ENCODE measurements at places on chromosomes 13 and 19.

DNA sequence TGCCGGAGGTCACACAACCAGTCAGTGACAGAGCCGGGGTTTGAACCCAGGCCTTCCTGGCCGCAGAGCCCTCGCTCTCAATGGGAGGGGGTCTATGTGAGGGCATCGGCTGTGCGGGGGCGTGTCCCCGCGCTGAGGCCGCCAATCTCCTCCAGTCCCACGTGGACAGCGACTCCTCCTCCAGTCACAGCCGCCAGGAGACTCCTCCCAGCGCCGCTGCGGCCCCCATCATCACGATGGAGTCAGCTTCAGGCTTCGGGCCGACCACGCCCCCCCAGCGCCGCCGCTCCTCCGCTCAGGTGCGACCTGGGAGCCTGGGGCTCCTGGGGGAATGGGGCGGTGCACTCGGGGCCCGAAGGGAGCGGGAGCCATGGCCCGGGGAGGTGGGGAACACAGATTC lies 6.0 kb downstream of the SPRED3 start:
- DNase-seq: peak; percentile 55

DNA sequence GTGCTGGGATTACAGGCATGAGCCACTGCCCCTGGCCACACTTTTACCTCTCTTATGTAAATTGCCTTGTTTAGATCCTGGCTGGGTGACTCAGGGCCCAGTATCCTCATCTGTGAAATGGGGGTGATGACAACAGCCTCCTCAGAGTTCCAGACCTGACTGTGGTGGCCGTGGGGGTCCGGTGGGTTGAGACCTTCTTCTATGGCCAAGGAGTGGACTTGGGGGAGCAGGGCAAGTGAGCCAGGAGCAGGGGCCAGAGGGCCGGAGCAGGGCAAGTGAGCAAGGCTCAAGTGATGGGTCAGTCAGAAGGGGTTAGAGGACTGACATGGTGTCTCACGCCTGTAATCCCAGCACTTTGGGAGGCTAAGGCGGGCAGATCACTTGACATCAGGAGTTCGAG lies 28.7 kb upstream of the ADGRE5 start:
- DNase-seq: no peak

GRCh38 chr13:28355822-28356371 lies 139.0 kb downstream of the FLT1 start:
- no peak for DNase-seq

DNA sequence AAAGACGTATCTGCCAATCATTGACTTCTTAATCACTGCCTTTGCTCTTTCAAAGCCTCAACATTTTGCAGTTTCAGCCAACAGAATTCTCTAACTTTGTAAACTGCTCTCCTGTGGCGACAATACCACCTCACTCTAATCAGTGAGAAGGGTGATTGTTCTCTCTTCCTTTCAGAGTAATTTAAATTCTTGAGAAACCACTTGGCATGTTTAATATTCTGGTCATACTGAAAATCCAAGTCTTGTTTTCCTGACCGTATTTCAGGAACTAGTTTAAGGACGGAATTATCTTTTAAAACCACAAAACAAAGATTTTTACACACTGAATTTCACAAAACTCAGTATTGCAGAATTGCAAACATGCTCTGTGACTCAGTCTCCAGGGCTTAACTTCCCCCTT lies 5.2 kb upstream of the CDC16 start:
- no peak for DNase-seq

DNA sequence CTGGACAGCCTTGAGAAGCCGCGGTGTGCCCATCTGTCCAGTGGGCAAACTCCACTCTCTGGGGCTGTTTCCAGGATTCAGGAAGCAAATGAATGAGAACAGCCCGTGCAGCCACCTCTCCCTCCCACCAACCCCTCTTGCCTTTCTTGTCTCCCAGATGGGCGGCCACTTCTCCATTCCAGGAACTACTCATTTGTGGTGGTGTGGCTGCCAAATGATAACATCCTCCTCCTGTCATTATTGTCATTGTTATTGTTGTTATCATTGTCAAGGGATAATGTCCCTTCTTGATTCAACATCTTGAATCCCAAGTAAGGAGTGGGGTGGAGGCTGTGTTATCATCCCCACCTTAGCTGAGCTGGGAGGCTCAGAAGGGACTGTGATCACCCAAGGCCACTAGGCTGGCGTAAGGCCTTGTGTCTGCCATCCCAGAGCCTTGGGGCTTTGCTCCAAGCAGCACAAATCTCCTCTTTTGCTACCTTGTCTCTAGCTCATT lies 1.6 kb downstream of the DNM2 start:
- no peak for DNase-seq

GRCh38 chr13:26749285-26749684 lies 11.3 kb downstream of the GPR12 start:
- DNase-seq: no peak

DNA sequence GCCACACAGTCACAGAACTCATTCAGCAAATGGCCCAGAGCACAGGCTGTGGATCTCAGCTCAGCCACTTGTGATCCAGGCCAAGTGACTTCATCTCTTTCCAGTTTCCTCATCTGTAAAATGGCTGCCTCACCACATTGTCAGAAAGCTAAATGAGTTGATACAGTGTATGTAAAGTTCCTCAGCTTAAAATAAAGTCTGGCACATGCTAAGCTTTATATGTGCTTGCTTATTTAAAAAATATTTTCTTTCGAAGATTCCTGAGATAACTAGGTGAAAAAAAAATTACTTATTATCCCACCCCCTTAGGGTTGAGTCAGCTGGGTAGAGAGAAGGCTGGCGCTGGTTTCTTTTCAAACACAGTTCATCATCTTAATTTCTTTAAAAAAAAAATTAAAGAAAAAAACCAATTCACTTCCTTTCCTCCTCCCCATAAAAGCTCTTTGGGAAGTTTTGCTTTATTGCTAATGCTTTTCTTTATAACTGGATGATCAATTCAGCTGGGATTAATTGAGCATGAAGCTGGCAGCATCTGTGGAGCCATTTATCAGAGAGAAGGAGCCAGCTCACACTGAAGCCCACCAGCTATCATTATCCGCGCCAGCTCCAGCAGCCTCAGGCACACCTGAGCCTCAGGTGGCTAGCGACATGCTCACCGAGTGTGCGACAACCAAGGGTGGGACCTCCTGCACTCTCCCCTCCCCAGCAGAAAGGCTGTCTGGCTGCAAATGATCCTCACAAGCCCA lies 354.9 kb downstream of the FOXO1 start:
- DNase-seq: no peak

- DNase-seq: no peak
Observed at GRCh38 chr13:19179916-19180315, 1.7 kb downstream of the TUBA3C start.

- DNase-seq: no peak
Observed at GRCh38 chr19:33388231-33388724, 14.8 kb downstream of the CEBPG start.
